ENCODE measurements at places on chromosomes 7 and 10.

GRCh38 chr7:1940402-1940786 is 270.3 kb downstream of the ELFN1 start:
- peak; percentile 84 for DNase-seq

DNA sequence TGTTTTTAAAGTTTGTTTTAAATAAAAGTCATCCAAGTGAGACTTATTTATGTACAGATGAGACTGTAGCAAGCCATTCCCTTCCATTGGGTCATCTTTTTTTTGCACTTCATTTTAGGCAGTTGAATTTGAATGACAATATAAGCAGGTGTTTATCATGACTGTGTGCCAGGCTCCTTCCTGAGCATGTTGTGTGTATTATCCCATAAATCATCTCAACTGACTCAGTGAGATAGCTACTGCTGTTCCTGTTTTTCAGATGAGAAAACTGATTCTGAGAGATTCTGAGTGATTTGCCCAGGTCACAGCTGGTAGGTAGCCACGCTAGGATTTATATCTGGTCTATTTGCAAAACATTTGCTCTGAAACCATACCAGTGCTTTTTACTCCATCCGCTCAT is 11.7 kb downstream of the TMEM254 start:
- DNase-seq: no peak

GRCh38 chr10:71448146-71448545 is 51.4 kb downstream of the CDH23 start:
- DNase-seq: no peak

DNA sequence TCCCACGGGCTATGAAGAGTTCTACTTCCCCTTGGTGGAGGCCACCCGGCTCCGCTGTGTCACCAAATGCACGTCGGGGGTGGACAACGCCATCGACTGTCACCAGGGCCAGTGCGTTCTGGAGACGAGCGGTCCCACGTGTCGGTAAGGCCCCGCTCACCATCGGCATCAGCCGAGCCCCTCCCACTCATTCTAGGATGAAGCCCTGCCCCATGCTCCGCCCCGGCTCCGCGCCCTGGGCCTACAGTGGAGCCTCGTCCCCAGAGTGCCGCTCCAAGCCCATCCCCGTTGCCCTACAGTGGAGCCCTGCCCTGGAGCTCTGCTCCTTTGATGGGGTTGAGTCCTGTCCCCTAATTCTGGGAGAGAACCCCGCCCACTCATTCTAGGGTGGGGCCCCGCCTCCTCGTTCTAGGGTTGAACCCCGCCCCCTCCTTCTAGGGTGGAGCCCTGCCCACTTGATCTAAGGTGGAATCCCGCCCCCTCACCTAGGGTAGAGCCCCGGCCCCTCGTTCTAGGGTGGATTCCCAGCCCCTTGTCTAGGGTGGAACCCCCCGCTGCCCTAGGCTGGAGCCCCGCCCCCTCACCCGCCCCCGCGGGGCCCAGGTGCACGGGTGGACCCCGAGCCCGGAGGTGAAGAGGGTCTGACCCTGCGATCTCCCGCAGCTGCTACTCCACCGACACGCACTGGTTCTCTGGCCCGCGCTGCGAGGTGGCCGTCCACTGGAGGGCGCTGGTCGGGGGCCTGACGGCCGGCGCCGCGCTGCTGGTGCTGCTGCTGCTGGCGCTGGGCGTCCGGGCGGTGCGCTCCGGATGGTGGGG is 3.4 kb upstream of the MUC12 start:
- peak; percentile 75 for DNase-seq

DNA sequence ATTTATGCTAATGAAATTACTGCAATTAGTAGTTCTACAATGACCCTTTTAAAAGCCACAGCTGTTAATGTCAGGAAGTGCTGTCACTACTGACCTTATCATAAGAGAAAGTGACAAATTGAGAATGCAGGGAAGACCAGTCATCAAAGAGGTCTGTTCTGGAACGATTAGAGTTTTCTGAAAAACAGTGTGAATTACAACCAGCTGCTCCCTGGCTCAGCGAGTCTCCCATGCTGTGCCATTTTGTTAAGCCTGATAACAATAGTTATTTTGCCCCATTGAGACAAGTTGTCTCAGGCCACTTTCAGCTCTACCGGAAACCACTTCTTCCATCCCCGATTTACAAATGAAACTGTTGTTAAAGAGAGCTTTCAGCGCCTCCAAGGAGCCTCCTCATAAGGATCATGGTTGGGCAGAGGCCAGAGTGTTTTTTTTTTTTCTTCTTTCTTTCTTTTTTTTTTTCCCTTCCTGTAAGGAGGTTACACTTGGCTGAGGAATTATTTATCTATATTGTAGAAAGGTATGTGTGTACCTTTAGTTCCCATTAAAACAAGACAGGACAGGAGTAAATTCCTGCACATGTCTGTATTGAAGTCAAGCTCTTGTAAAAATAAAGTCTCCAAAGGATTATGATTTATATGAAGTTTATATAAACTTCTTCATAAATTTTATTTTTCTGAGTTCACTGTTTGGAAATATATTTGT is 173.6 kb downstream of the CDCA7L start:
- no peak for DNase-seq

- no peak for DNase-seq
These were observed 5.1 kb downstream of the EVX1 start for GRCh38 chr7:27247452-27248426.

DNA sequence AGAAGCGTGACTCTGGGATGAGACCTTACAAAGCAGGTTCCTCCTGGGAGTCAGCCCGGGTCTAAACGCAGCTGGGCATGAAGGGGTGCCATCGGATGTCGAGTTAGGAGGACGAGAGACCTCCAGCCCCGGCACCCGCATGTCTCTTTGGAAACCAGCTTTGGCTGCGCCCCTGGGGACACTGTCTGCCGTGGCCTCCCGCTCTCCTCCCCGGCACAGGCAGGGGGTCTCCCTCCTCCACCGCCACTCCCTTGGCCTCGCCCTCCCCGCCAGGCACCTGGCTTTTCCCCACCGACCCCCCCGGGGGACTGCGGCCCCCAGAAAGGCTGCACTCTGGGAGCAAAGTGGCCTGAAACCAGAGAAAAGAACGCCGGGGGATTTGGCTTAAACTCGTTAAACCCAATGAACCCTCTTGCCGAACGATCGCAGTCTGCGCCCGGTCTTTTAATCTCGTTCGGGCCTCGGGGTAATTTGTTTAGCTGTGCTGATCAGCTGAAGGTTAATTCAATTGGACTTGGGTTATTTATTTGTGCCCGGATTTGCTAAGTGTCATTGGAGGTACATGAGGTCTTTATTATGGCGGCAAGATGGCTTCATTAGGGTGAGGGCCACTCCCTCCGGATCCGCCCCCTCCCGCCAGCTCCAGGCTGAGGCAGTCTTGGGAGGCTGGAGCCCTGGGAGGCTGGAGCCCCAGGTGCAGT is 16.4 kb upstream of the PSMG3 start:
- DNase-seq: no peak

- DNase-seq: no peak
These were observed 23.2 kb upstream of the BTRC start for GRCh38 chr10:101330631-101331225.

- no peak for DNase-seq
These were observed 3.4 kb upstream of the C10orf88 start for GRCh38 chr10:122957474-122957873.

DNA sequence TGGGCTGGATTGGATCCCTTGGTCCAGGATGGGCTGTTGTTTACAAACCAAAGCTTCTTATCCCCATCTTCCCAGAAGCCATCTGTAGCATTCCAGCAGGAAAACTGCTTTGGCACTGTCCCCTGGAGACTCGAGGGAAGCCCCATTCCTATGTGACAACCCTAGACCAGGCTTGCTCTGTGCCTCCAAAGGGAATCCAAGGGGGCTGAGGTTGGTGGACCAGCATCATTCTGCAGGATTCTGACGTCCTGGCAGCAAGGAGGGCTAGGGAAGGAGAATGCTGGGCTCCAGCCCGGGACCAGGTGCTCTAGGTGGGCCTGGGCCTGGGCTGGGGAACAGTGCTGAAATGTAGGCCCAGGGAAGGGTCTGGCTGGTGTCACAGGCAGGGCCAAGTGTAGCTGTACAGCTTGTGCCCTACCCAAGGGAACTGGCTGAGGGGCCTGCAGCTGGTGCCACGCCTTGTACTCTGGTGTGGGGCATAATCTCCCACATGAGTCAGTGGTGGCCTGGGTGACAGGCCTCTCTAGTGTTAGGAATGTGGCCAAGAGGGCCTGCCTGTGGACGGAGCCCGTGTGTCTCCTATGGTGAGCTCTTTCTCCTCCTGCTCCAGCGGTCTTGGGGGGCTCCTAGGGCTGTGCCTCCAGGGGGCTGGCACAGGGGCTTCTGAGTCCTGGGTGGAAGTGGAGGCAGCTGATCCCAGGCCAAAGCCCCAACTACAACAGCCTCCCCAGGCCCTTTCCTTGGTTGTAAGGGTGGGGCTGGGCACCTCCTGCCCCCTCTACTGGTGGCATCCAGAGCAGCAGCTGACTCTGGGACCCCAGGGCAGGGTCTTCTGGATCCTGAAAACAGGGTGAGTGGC is 25.2 kb downstream of the TRIM8 start:
- DNase-seq: no peak

DNA sequence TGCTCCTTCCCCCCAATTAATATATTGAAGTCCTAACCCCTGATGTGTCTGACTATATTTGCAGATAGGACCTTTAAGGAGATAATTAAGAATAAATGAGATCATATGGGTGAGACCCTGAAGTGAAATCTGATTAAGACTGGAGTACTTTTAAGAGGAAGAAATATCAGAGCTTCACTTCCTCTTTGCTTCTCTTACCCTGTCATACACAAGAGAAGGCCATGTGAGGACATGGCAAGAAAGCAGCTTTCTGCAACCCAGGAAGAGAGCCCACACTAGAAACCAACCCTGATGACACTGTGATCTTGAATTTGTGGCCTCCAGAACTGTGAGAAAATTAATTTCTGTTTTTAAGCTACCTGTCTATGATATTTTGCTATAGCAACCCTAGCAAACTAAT is 44.2 kb downstream of the JMJD1C start:
- no peak for DNase-seq

DNA sequence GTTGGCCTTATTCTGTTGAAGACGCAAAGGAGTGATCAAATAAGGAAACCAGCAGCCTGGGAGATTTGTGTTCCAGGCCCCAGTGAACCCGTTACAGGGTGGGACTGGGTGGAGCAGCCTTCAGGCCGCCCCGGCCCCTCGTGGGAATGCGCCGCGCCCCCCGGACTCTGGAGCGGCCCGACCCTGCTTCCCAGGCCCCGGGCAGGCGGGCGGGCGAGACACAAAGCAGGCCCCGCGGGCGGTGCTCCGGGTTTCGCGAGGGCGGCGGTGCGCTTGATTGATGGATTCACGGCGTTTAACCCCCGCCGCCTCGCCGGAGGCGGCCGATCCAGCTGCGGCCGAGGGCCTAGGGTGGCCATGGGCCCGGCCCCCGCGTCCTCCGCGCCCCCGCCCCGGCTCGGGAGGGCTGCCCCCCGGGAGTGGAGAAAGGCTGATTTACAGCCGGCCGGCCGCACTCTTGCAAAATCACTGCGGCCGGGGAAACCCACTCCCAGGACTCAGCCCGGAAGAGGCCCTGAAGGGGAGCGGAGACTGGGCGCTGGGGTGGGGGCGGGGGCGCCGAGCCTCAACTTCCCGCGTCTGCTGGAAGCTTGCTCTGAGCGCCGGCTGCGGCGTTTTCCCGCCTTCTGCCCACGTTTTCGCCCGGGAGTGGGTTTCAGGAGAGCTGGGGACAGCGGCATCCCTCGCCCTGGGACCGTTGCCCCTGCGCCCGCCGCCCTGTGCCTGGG is 299.6 kb upstream of the NFE2L3 start:
- DNase-seq: no peak

DNA sequence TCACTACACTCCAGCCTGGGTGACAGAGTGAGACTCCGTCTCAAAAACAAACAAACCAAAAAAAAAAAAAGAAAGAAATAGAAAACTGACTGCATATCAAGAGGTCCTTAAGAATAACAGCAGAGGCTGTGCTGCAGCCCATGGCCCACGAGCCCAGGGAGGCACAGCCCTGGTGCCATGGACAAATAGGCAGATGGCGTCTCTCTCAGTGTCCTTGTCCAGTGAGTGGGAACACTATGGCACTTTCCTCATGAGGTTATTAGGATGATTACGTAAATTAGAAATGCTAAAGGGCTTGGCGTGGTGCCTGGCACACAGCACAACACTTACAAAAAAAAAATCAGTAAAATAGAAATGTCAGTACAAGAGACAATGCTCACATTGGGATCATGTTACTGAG is 33.4 kb upstream of the PFKP start:
- DNase-seq: no peak

- DNase-seq: no peak
These were observed at the start of gene SAMD9L for GRCh38 chr7:93148144-93148543. Gene SAMD9L (minus strand): TSS chr7:93148385. CDS start chr7:93135971, 12,414 bp downstream.

- DNase-seq: no peak
These were observed 38.8 kb downstream of the ERLIN1 start for GRCh38 chr10:100146875-100147650.

GRCh38 chr10:101718690-101719275 is 23.8 kb upstream of the FBXW4 start:
- DNase-seq: no peak

DNA sequence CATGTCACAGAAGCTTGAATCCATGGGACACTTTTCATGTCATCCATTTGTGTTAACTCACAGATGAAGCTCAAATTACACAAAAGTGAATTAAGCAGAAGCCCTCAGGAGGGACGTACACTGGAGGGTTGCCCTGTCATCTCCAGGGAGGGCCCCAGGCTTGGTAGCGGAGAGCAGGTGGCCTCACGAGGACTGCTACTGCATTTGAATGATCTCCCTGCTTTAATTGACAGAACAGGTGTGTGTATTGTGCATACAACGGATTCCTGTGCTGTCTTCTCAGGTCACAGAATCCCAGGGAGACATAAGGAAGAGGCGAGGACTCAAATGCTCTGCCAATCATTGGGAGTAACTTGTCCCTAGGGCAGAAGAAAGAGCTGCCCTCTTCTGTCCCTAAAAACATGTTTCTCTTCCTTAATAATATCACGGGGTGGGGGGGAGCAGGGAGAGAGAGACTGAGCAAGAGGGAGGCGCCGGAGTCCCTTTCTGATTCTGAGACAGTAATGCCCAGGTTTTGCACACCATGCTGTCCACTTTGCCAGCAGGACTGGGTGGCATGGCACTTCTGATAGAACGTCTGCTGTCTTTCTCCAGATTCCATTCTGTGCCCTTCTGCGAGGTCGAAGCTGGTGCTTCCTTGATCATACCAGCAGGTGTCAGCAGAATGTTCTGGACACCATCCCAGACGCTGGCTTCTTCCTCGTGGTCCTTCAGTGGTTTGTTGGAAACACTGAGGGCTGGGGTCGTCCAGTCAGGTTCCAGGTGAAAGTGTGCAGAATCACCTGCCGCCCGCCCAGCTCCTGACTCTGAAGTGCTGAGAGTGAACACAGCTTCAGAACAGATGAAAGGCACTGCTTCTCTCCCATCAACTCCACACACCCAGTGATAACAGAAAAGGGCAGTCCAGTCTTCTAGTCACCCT is 26.2 kb upstream of the RASGEF1A start:
- peak; percentile 54 for DNase-seq

- DNase-seq: no peak
These were observed 130.0 kb downstream of the TES start for GRCh38 chr7:116340201-116340847.

Data from stimulated activated CD4-positive, alpha-beta T cell treated with anti-CD3 and anti-CD28 coated beads, Interleukin-4, amount 100 ng/mL, for 24 hours (primary cell).